ENCODE measurements at places on chromosomes 12 and 14.
A peak's percentile ranks its signal among the peaks of the same experiment; 100 is the strongest.

DNA sequence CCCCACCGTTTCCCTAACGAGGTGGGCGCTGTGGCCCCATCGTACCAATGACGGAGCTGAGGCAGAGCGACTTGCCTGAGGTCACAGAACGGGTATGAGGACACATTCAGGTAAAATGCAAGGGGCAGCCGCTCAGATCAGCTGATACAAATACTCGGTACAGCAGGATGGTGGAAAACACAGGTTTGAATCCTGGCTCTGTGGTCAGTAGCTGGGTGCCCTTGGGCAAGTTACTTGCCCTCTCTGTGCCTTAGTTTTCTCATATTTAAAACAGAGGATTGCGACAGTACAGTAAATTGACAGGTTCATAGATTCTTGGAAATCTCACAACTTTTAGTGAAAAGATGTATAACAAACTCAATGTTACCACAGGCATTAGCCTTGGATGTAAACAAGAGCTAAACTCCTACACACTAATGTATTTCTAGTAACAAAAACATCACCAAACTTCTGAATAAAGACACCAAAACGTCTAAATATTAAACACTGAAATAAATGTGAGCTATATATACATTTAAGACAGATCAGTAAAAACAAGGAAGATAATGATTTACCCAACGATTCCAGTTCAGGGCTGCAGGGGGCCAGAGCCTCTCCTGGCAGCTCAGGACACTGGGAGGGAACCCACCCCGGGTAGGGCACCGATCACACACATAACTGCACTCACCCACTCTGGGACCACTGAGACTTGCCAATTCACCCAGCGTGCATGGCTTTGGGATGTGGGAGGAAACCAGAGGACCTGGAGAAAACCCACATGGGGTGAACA is 128.4 kb downstream of the RBM19 start:
- DNase-seq, result no peak

DNA sequence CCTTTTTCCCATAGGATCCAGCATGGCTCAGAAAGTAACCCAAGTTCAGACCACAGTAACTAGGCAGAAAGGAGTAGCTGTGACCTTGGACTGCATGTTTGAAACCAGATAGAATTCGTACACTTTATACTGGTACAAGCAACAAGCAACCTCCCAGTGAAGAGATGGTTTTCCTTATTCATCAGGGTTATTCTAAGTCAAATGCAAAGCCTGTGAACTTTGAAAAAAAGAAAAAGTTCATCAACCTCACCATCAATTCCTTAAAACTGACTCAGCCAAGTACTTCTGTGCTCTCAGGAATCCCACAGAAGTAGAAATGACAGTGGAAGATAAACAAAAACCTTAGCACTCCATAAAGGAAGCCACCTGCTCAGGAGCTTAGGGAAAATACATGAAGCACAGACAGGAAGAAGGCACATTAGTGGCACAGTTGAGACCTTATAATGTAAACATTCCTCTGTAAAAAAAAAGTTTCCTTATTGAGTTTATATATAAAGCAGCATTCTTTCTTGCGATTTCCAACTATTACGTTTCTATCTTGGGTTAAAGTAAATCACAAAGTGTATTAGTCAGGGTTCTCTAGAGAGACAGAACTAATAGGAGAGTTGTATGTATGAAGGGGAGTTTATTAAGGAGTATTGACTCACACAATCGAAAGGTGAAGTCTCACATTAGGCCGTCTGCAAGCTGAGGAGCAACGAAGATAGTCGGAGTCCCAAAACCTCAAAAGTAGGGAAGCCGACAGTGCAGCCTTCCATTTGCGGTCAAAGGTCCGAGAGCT is 398.4 kb downstream of the DAD1 start:
- no peak for DNase-seq

DNA sequence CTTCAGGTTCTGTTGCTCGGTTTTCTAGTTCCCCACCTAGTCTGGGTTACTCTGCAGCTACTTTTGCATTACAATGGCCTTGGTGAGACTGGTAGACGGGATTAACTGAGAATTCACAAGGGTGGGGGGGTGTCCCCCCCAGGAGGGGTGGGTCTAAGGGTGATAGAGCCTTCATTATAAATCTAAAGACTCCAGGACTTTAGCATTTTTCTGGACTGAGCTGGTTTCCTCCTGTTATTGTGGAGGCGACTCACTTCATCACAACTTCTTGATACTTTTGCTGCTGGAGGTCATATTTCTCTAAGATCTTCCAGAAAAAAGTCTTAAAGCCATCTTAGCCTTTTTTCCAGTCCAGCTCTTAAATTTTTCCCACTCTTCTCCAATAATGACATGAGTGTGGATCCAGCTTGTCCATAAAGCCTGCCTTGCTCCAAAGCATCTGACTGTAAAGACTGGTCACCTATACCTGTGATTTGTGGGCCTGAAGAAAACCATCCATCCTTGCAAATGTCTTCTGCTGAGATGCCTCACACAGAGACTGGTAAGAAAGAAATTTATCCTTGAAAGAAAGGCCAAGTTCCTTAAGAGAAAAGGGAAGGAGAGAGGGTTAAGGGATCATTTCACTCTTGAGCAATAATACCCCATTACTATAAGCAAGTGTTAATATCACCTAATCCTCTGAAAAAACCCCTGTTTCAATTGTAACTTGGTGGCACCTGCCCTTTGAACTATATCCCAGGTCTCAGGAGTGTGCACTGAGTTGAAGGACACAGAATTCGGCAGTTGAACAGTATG is 19.7 kb upstream of the SLC2A14 start:
- DNase-seq, result no peak

DNA sequence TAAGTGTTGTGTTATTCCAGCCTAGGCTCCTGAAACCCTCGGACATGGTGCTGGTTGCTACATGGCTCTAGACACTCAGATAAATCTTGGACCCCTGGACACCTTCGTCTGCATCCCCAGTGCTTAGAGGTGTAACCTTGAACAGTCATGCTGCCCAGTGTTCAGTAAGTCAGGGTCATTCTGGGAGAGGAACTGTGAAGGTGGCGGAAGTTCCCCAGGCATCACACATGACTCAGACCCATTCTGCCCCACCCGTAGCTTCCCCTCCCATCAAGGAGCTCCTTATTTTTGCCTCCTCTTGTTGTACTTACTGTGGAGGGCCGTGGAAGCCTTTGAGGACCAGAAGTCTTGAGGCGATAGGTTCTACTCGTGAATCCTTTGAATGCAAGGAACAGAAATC is 18.1 kb upstream of the SSPN start:
- no peak for DNase-seq

DNA sequence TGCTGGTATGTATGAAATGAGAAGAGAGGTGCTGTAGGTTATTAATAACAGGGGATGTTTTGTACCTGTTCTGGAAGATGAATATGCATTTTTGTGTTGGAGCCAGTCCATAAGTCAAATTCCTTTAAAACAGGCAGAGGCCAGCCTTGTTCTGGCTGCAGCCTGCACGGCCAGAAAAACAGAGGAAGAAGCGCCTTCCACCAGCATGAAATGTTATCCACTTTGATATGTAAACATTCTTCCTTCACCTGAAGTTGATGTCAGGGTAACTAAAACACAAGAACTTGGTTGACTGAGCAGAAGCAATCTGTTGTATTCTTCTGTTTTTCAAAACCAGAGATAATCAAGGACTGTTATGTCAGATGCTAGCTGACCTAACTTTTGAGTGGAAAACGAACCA is 237.9 kb upstream of the PLEKHG7 start:
- no peak for DNase-seq

DNA sequence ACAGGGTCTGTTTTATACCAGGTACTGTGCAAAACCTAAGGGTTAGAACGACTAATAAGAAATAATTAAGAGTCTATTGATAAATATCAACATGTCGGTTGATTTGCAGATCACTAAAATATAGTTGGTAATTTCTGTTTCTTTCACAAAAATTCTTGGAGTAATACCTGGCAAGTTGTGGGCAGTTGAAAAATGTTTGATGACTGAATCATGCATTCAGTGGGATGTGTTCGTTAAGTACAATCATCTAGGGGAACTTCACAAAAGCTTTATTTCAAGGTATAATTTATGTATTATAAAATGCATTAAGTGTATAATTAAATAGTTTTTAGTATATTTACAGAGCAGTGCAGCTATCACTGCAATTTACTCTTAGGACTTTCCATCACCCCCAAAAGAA is 120.0 kb downstream of the KCNA5 start:
- no peak for DNase-seq

DNA sequence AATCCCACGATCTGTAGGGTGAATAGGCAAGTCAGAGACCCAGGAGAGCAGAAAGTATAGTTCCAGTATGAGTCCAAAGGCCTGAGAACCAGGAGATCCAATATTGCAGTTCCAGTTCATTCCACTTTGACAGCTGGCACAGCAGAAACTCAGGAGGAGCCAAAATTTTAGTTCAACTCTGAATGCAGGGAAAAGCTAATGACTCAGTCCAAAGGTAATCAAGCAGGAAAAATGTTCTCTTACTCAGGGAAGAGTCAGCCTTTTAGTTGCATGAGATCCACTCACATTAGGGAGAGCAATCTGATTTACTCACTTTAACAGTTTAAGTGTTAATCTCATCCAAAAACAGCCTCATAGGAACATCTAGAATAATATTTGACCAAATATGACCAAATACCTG is 130.2 kb upstream of the LRFN5 start:
- DNase-seq, result no peak

DNA sequence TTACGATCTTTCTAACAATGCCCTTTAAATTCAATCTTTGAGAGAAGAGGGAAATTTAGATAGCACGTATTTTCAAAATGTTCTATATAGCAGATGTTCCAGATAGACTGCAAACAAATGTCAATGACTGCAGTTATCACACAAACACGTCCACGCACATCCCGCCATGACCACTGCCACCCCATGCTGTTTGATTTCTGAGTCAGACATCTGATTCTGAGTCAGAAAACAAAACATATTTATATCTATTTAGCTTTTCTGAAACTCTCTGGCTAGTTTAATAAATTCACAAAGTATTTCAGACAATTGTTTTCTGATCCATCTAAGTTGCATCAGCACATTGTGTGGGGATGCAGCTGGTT is 105.9 kb upstream of the BCAT1 start:
- DNase-seq, result peak; percentile 24

DNA sequence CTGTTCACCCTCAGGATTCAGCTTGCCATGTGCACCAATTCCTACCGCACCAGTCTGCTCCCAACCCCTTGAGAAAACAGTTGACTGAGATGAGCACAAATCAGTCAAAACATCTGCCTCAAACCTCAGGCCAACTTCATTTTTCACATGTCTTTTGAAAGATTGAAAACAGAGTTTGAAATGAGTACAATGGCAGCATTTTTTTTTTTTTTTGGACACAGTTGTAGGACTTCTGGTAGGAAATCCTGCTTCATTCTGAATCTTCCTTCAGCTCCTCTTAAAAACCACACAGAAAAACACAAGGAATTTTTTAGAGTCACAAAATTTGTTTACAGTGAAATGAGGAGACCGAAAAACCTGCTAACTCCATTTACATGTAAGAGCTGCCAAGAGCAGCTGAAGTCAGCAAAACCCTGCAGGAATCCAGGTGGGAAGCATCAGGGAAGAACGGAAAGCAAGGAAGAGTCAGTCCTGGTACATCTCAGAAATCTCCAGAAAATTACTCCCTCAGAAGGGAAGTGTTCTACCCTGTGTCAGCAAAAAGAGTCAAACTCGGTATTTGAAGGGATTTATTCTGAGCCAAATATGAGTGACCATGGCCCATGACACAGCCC is 100.3 kb upstream of the TMTC1 start:
- no peak for DNase-seq

DNA sequence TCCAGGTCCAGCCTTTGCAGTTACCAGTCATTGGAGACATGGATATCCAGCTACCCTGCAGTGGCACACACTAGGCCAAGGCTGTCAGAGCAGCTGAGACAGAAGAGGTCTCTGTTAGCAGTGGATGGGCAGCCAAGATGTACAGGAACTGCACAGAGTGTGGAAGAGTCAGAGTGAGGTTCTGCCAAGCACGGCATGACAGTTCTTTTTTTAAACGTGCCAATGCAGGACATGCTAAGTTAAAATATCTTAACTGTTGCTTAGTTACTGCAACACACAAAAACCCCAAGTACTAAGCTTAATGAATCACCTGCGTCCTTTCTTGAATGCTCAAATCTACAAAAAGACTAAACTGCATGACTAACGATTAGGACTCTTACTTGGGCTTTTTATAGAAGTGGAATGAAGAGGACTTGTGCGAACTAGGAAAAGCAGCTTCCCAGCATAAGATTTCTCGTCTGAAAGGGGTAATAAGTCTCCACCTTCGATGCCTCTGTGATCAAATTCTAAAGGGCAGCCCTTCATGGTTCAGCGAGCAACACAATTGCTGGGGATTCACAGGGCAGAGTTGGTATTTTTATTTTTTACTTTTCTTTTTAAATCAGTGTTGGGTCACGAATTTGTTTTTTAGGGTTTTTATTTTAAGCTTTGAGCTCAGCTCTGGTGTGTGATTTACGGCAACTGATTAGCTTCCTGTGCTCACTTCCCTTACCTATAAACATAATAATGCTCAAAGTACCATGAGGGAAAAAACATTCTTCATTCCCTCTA is 20.6 kb downstream of the MAPK1IP1L start:
- no peak for DNase-seq

Measured in naive thymus-derived CD8-positive, alpha-beta T cell (primary cell).